ENCODE measurements at places on chromosomes 1 and 21. TPM values are rescaled to one million over a fixed set of nuclear protein-coding genes. Genes with fewer than 3 reads are reported as not detected.
A peak's percentile ranks its signal among the peaks of the same experiment; 100 is the strongest.

DNA sequence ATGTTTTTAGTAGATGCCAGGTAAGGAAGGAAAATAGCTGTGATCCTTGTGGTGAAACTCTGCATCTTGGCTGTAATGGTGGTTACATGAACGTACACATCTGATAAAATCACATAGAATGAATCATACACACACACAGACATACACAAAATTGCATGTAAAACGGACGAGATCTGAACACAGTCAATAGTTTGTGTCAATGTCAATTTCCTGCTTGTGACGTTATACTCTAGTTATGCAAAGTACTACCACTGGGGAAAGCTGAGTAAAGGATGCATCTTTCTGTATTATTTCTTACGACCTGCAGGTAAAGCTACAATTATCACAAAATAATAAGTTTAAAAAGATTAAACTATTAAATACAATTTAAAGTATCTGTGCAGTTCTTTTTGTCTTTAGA lies 493.7 kb upstream of the ZP4 start:
- no peak for DNase-seq

GRCh38 chr1:2198571-2198970 lies 4.0 kb upstream of the FAAP20 start:
- no peak for DNase-seq

DNA sequence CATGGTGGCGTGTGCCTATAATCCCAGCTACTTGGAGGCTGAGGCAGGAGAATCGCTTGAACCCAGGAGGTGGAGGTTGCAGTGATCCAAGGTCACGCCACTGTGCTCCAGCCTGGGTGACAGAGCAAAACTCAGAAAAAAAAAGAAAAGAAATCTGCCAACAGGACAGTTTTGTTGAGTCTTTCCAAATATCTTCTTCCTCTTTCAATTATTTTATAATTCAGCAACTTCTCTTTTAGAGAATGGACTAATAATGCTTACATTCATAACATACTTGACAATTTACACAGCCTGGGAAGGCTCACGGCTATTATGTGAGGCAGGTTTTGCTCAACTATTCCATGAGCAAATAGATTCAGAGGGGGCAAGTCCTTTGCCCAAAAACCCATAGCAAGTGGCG lies 18.1 kb downstream of the CNR2 start:
- no peak for DNase-seq

GRCh38 chr1:55696181-55696754 lies 481.1 kb upstream of the USP24 start:
- DNase-seq = peak; percentile 93

DNA sequence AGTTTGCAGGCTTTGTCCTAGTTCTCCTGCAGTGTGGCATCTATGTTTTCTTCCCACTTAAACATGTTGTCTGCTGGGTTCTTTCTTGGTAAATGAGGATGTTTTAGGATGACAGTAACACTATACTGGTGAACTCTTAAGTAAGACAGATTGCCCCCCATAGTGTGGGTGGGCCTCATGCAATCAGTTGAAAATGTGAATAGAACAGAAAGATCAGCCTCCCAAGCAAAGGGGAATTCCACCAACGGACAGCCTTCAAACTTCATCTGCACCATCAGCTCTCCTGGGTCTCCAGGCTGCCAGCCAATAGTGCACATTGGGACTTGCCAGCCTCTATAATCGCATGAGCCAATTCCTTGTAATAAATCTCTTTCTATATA lies 10.7 kb upstream of the TARBP1 start:
- no peak for DNase-seq

DNA sequence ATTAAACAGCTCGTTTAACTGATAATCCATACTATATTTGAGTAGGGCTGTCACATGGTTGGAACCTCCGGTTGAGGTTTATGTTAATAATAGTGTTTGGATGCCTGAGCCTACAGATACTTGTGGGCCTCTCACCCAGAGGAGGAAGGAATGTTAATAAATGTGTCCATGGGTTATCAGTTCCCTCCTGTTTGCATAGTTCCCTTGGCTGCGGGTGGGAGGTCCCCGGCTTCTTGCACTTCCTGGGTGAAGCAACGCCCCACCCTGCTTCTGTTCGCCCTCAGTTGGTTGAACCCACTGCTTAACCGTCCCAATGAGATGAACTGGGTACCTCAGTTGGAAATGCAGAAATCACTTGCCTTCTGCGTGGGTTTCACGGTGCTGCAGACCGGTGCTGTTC lies 23.6 kb upstream of the GBP1 start:
- DNase-seq = no peak

- DNase-seq = no peak
Observed at GRCh38 chr21:44300262-44300959, 558 bp downstream of the PFKL start.

- DNase-seq = no peak
Observed at GRCh38 chr1:81802707-81803430, 2.1 kb downstream of the ADGRL2 start.

DNA sequence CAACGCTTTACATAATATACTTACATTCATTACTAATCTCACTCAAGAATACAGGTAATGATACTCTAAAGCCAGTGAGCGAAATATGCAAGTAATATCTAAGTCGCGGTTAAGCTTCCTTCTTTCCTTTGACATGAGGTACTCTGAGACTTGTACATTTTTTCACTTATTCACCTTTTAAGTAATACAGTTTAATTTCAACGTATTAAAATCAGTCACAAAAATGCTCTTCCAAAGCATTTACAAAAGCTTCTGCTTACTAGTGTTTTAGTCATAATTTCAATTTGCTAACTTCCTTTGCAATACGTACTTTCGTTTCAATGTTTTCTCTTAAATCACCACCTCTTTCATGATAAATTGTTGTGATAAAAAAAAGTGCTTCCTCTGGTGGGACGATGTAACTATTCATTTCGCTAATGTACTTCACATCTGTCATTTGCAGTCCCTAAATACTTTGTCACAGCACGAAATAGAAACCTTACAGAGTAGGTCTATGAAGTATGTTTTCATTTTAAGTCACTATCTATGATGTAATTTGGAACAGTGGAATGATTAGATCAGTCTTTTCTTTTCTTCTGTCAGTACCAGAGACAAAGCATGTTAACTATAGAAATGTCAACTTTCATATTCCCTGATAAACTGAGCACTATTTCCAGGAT lies 34.0 kb upstream of the ADGRL4 start:
- no peak for DNase-seq

GRCh38 chr1:34603594-34603993 lies 151.3 kb upstream of the GJB5 start:
- no peak for DNase-seq

GRCh38 chr1:30187413-30188023 lies 535.9 kb downstream of the MATN1 start:
- DNase-seq = no peak

DNA sequence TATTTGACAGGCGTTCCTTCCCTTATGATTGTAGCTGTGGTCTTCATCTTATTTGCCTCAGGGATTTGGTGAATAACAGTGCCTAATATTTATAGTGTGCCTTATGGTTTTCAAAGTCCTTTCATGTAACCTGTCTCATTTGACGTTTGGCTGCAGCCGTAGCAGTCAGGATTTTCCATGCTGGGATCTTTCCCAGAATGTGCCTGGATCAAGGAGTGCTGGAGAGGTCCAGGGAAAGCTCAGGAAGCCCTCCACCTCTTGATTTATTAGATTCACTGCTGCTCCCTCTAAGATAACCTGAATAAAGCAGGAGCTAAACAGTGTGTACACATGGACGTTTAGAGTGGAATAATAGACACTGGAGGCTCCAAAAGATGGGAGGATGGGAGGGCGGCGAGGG lies 5.2 kb downstream of the C1orf21 start:
- no peak for DNase-seq

DNA sequence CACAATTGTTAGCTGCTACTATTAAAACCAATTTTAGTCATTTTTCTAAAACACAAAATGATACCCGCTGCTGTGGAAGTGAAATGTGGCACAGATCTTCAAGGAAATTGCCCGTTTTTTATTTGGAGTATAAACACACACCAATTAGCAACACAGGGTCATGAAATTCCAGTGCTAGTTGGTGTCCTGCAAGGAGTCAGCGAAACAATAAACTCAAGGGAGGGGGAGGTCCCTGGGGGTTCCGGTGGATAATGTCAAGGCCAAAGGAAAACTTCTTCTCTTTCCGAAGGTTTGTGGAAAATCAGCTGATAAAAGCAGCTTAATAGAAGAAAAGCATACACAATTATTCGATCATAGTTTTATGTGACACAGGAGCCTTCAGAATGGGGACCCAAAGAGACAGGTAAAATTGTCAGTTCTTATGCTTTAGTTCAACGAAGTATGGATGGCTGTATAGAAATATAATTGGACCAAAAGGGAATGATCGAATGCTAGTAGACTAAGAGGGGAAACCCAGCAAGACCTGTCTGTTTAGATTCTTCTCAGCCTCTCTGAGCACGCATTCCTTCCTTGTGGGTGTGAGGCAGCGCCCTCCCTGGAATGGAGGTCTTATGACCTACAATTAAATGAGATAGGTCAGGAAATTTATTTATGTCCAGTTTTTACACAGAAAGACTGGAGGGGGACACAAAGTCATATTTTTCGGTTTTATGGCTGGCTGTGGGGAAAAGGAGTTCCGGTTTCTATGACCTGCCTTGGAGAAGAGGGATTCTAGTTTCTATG lies 65.9 kb downstream of the KCNK1 start:
- DNase-seq = no peak

DNA sequence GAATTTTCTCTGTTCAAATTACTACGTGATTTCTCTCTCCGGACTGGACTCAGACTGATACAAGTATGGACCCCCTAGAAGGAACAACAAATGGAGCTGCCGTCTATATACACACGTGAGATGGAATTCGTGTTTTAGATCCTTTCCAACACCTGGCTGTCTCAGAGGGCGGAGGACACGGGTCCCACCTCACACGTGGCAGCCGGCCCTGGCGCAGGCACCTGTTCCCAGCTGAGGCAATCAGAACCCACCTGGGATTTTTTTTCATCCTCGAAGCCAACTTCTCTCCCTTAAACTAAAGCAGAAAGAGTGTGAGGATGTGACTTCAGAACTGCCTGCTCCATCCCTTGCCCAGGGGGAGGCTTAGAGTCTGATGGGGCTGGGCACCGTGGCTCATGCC lies 34.1 kb upstream of the SCCPDH start:
- no peak for DNase-seq

DNA sequence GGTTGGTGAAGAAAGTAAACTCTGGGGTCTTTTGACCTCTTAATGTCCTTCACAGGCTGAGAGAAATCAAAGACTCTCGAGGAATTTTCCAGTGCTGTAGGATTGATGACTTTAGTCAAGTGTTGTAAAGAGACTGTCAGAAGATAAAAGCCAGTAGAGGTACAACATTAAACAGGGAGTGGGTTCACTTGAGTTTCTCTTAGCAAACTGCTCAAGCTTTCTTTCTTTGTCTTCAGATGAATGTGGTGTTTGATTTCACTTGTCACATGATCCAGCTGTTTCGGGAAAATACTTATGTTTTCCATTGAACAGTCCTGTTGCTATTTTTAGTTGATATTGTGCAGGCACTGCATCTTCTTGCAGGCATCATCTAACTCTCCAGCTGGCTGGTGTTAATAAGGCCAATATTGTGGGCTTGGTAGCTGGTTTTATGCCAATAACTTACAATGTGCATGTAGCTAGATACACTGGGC lies 45.6 kb downstream of the XCL2 start:
- no peak for DNase-seq

GRCh38 chr1:159992161-159992560 lies 38.1 kb upstream of the SLAMF9 start:
- no peak for DNase-seq

DNA sequence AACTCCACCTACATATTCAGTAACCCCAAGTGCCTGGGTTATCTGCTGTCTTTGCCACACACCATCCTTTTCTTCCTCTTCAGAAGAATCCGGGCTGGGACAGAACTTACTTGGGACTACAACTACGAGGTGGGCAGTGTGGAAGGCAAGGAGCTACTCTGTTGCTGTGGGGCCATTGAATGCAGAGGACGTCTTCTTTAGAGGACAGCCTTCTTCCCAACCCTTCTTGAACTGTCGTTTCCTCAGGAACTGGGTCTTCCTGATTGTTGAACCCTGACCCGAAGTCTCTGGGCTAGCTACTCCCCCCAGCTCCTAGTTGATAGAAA lies 10.5 kb downstream of the CERS2 start:
- DNase-seq = no peak

DNA sequence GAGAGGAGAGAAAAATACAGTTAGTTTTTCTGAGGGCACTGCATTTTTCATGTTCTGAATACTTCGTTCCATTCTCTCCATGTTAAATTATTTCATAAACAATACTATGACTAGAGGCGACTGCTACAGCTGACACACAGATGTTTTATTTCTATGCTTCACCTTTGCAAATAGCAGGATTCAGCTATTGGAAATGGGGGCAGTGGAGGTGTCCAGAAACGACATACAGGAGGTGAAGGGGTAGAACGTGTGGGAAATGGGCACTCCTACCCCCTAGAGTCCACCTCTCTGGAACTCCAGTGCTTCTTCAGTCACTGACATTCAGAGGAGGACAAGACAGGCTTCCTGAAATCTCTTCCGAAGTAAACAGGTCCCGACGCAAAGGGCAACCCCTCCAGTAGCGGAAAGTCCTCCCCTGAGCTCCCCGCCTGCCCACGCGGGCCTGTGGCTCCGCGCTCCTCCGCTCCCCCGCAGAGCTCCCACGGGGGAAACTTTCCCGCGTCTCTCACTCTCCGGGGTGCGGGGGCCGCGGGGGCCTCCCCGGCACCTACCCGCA lies 480 bp downstream of the DPYD start:
- DNase-seq = no peak

GRCh38 chr1:147168626-147169058 lies 3.6 kb downstream of the PRKAB2 start:
- no peak for DNase-seq

ARHGEF11 gene
- polyA plus RNA-seq = 19.5 TPM

MCOLN3 gene
- 0.20 TPM for polyA plus RNA-seq

ATF3 gene
- polyA plus RNA-seq = 4.5 TPM

SMCP gene
- not detected for polyA plus RNA-seq

CACNA1S gene
- polyA plus RNA-seq = not detected

SPRR2B gene
- not detected for polyA plus RNA-seq

PI4KB gene
- polyA plus RNA-seq = 71.5 TPM

CCDC181 gene
- polyA plus RNA-seq = not detected

PGLYRP3 gene
- not detected for polyA plus RNA-seq

ADAMTS1 gene
- polyA plus RNA-seq = 1,081 TPM
